ENCODE measurements at places on chromosomes 1 and 21.

- no peak for DNase-seq
Observed at GRCh38 chr21:28893687-28894086, 99.0 kb downstream of the LTN1 start.

DNA sequence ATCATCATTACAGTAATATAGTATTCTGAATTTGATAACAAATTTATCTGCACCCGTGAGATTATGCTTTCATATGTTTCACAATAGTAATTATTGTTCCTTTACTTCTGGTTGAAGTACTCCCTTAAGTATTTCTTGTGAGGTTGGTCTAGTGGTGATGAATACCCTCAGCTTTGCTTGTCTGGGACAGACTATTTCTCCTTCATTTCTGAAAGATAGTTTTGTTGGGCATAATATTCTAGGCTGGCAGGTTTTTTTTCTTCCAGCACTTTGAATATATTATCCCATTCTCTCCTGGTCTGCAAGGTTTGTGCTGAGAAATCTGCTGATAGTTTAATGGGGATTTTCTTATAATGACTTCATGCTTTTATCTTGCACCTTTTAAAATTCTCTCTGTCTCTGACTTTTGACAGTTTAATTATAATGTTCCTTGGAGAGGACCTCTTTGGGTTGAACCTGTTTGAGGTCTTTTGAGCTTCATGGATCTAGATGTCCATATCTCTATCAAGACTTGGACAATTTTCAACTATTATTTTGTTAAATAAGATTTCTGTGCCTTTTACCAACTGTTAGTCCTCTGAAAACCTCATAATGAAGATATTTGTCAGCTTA, 371.5 kb upstream of the VAMP3 start:
- no peak for DNase-seq

DNA sequence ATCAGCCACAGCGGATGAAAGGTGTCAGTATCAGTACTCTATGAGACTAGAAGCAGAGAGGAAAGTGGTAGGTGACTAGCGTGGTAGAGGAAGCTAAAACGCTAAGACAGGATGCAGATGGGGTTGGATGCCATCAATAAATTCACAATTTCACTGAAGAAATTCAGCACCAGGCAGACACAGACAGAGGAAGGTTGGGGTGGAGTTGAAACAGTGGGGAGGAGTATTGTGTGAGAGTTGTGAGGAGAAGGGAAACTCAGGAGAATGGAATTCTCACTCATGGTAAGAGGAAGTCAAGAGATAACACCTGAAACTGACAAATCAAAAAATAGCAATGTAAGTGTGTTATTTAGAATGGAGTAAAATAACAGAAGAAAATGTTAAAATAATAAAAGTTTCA, 208.5 kb upstream of the DAB1 start:
- DNase-seq = no peak

DNA sequence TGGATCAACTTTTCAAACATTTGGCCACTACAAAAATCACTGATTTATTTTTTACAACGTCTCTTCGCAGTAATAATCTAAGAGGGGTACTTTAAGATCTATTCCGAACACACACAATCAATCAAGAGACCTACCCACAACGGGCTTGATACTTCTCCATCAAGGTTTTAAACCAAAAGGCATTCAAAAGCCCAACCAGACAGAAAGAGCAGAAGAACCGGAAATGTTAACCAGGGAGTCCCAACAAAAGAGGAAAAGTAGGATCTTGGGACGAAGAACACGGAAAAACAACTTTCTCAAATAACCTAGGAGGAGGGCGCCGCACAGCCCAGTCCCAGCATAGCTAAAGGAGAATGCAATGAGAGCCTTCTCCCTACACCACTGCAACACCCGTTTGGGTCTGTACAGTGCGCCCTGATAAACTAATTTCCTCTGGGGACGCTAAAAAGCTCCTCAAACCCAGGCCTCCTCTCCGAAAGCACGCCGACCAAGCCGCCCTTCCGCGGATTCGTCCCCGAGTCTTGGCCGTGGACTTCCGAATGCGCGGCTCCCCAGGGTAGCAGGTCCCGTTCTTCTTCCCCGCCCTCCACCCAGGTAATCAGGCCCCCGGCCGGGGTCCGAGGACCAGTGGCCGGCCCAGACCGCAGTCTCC, 623 bp downstream of the RPL22 start:
- no peak for DNase-seq

DNA sequence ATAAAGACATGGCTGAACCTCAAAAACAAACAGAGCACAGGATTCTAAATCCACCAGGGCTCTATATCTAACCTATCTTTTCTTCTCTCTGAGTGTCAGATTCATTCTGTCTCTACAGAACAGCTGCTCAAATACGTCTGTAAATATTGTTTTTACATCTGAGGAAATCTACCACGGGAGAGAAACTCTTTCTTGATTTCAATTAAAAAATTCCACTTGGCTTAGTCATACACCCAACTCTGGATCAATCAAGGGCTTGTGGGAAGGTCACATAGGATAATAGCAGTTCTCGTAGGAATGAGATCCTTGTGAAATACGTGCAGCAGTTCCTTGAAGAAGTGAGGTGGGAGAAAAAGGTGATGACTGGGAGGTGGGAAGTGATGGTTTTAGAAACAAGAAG, 1355.7 kb upstream of the ADGRL2 start:
- DNase-seq = no peak

DNA sequence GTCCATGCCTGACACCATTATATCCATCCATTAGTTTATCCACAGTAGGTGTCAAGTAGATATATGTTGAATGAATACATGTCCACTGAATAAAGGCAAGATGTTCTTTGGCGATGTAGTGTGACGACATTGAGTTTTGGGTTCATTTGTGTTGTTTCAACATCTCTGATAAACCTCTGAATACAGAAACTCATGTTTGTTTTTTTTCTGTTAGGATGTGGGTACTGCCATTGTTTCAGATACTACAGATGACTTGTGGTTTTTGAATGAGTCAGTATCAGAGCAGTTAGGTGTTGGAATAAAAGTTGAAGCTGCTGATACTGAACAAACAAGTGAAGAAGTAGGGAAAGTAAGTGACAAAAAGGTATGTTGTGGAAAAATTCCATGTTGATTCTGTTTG, 28.1 kb downstream of the MDM4 start:
- DNase-seq = no peak

GRCh38 chr1:153679337-153680119, 1.0 kb downstream of the NPR1 start:
- DNase-seq = no peak

- no peak for DNase-seq
Observed at GRCh38 chr1:152928671-152929070, 18.3 kb upstream of the SPRR5 start.

GRCh38 chr1:150151291-150152181, 1.8 kb downstream of the PLEKHO1 start:
- peak; percentile 83 for DNase-seq

- no peak for DNase-seq
Observed at GRCh38 chr1:32884726-32885125, 1.6 kb upstream of the HPCA start.

- no peak for DNase-seq
Observed at GRCh38 chr1:180213401-180214170, 16.5 kb upstream of the LHX4 start.

DNA sequence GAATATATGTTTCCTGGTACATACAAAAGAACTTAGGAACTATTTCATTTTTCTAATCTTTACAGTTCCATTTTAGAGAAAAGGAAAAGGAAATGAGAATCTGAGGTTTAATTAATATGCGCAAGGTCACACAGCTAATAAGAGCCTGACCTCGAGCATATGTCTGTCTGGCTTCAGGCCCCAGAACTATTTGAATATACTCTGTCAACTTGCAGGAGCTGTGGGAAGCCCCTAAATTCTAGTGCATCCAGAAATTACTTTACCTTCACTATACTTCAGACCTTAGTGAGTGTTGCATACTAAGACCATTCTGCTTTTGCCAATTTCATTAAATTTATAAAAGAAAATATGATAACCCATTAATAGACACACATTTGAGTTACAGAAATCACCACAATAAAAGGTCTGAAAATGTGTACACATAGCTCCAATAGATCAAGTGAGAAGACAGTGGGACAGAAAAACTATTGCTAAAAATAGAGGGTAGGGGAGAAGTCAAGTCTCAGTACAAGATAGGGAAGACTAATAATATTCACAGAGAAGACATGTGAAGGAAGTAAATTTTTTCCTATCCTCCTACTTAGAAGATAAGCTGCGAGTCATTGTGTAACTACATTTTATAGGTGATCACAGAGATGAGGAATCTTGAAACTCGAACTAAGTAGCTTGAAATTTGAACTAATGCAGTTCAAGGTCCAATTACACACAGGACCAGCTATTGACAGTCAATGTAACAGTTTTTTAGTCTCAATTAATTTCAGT, 3.8 kb downstream of the RGS13 start:
- no peak for DNase-seq

DNA sequence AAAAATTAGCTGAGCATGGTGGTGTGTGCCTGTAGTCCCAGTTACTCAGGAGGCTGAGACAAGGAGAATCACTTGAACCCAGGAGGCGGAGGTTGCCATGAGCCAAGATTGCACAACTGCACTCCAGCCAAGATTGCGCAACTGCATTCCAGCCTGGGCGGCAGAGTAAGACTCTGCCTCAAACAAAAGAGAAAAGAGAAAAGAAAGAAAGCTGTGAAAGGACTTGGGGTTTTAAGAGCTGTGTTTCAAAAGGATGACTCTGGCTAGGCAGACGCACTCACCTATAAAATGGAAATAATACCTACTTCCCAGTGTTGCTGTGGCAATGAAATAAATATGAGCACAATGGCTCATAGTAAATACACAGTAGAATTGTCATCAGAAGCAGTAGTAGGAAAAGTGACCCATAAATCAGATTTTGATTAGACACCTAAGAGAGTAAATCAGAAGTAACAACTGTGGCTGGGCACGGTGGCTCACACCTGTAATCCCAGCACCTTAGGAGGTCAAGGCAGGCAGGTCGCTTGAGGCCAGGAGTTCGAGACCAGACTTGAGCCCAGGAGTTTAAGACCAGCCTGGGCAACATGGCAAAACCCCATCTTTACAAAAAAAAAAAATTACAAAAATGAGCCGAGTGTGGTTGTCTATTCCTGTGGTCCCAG, 45.9 kb upstream of the PUM1 start:
- DNase-seq = no peak

GRCh38 chr1:14380408-14380807, 218.1 kb upstream of the KAZN start:
- DNase-seq = no peak

GRCh38 chr1:107328087-107328486, 187.2 kb downstream of the NTNG1 start:
- DNase-seq = no peak
